ENCODE measurements at places on chromosomes 3 and 15.

DNA sequence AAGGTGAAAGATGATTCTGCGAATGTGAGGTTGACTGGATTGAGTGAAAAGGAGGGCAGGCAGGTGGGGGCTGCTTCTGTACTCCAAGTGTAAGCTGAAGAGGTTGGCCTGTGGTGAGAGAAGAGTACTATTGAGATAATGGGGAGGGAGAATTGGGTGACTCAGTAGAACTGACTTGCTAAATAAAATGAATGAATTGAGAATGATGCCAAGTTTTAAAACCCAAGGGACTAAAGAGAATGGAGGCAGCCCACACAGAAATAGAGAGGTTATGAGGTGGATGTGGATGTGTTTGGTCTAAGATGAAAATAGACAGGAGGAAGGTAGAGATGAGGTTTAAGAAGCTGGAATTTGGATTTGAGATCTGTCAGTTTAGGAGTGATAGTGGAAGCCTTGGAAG is 5.9 kb downstream of the MME start:
- no peak for DNase-seq

DNA sequence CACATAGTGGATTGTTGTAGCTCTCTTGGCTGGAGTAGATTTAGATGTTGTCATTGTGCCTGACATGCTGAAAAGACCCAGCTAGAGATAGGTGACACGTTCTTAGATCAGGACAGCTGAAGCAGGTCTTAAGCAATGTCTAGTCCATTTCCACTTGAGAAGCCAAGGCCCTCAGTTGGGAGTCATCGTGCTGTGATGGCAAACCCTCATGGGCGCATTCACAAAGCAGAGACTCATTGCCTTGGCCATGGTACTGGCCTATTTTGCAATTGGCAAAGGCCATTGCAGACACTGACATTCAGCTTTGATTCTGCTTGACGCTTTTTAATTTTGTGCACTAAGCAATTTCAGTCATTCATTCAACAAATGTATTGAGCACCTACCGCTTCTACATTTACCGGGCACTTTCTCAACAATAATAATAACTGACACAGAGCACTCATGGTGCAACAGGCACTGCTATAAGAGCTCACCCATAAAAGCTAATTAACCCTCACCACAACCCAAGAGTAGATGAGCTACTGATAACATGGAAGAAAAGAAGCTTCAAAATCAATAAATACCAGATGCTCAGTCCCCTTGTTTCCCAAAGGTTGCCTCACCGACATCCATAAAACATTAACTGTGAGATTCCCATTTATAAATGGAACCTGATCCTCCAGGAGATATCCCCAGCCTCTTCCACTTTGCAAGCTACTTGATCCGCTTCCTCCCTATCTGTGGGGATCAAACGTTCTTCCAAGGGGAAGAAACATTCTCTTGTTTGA is 200.1 kb downstream of the TLE3 start:
- no peak for DNase-seq

- no peak for DNase-seq
Observed at GRCh38 chr15:58077427-58077826, 11.9 kb upstream of the ALDH1A2 start.

- DNase-seq = no peak
Observed at GRCh38 chr15:101320501-101321052, 25.5 kb upstream of the SNRPA1 start.

GRCh38 chr3:14203521-14204079 is 25.0 kb downstream of the LSM3 start:
- DNase-seq = peak; percentile 67

- DNase-seq = peak; percentile 34
Observed at GRCh38 chr3:72797773-72798543, 50.3 kb downstream of the SHQ1 start.

DNA sequence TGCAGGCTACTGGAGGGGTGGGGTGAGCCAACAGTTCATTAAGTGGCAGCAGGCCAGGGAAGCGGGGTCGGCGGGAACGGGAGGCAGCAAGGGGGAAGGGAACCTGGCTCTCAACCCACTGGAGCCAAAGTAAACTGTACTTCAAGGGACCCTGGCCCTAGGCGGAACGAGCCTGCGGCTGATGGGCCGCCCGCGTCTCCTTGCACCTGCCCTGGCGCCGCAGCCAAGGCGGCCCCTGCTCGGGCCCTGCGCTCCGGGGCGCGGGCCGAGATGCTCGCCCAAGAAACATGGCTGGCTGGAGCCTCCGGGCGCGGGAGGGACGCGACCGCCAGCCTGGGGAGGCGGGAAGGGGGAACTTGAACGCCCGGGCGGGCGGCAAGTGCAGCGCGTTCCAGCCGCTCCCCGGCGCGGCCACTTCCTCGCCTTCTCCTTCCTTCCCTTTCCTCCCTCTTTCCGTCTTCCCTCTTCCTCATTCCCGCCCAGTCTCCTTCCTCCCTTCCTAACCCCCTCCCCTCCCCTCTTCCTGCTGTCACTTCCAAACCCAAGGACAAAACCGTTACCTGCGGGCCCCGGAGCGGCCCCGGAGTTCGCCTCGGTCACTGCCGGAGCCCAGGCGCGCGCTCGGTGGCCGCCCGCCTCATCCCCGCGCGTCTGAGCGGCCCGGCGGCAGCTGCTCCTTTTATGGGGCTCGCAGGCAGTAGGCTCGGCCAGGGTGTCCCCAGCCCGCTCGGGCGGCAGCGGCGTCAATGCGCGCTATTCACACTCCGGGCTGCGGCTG is 489.7 kb downstream of the MAGI1 start:
- DNase-seq = no peak

GRCh38 chr15:73388256-73388781 is 19.6 kb upstream of the HCN4 start:
- DNase-seq = no peak

- DNase-seq = no peak
Observed at GRCh38 chr15:91214675-91215590, 114.9 kb downstream of the SV2B start.

DNA sequence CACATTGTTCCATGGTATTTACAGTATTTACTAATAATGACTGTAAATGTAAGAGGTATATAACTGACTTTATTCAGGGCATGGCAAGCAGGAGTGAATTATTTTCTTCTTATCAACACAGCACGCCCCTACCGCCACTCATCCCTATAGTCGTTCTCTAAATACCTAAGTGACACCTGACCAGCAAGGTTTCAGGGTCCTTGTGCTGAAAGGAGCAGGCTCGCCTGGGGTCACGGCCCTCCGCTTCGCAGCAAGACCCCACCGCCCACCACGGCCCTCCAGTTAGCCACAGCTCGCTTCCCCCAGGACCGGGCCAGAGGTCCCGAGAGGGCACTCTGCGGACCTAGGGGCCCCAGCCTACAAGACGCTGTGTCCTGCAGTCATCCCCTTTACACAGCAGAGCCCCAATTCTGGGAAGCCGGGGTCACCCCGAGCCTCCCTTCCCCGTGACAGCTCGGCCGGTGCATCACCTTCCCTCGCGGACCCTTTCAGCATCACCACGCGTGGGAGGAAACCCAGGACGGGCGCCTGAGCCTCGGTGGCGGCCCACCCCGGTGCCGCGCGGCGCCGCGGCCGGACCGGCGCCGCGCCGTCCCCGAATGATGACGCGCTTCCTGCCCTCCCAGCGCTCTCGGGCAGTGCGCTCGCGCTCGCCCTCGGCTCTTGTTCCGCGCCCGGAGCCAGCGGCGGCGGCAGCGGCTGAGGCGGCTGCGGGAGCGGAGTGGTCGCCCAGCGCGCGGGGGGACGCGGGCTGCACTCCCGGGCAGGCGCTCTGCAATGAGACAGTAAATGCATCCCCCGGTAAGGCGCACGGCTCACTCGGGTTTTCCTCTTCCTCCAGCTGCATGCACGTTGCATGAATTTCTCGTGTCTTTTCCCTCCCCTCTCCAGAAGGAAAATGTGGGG is 225.1 kb upstream of the C2CD4B start:
- peak; percentile 18 for DNase-seq

DNA sequence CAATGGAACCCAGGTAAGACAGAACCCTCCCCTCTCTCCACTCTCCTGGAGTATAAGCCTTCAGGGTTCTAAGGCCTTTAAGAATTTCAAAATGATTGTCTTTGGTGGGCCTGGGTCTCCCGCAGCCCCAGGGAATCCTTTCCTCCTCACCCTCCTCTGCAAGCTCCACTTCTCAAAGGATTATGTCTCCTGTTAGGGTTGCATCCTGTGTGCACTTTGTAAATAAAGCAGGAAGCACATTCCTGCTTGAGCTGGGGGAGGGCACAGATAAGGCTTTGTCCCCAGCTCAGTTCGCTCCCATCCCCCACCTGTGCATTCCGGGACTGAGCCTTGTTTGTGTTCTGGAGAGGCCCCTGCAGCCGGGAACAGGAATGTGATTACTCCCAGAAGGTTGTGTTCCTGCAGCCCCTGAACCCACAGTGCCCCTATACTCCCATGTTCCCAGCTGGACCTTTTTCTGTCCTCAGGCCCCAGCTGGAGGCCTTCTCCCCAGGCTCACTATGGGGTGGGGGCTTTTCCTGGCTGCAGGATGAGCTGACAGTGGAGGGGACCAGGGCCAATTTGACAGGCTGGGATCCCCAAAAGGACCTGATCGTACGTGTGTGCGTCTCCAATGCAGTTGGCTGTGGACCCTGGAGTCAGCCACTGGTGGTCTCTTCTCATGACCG is 9.5 kb downstream of the TYRO3 start:
- DNase-seq = no peak

DNA sequence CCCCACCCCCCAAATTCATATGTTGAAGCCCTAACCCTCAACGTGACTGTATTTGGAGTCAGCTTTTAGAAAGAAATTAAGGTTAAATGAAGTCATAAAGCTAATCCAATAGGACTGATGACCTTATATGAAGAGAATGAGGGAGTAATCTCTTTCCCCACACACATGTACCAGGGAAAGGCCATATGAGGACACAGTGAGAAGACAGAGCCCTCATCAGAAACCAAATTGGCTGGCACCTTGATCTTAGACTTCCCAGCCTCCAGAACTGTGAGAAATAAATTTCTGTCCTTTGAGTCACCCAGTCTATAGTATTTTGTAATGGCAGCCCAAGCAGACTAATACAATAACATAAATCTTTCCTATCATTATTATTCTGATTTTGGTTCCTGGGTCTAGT is 194.7 kb upstream of the NANOGP8 start:
- no peak for DNase-seq

GRCh38 chr3:161420746-161421145 is 49.4 kb upstream of the SPTSSB start:
- DNase-seq = no peak

DNA sequence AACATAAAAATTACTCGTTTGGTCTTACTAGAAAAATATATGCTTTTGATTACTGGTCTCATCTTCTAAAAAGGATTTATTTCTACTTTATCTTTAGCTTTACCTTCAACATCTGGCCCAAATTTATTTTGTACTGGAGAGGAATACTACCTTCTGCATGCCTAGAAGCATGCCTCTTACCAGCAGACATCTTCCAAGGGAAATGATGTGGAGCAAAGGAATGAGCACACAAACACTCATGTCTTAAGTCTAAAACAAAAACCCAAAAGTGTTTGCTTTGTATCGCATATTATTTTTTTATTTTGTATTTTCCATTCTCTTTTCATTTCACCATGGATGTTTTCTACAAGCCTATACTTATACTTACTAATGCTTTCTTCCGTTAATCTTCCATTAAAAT is 304.6 kb upstream of the KCNMB2 start:
- DNase-seq = no peak

DNA sequence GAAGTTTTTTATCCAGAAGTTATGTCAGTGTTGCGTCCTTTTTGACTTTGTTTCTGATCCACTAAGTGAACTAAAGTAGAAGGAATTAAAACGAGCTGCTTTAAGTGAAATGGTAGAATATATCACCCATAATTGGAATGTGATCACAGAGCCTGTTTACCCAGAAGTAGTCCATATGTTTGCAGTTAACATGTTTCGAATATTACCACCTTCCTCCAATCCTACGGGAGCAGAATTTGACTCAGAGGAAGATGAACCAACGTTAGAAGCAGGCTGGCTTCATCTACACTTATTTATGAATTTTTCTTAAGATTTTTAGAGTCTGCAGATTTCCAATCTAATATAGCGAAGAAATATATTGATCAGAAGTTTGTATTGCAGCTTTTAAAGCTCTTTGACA is 57.6 kb downstream of the DNAH1 start:
- no peak for DNase-seq

DNA sequence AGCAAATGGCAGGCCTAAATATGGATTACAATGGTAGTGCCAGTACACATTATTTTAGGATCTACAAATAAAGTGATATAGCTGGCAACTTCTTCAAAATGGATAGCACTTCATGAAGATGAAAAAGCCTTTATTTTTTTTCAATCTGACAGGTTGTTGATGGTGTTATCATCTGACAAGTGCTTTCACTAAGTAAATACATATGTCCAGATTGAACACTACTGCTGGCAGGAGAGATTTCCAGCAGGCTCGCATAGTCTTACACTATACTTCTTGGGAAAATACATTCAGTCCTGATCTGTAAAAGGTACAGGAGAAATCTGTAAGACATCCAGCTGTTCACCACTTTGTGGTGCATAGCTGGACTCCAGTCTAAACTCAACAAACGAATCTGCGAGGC is 50.9 kb upstream of the ALCAM start:
- no peak for DNase-seq

GRCh38 chr15:56792211-56792610 is 58.9 kb upstream of the ZNF280D start:
- DNase-seq = no peak

DNA sequence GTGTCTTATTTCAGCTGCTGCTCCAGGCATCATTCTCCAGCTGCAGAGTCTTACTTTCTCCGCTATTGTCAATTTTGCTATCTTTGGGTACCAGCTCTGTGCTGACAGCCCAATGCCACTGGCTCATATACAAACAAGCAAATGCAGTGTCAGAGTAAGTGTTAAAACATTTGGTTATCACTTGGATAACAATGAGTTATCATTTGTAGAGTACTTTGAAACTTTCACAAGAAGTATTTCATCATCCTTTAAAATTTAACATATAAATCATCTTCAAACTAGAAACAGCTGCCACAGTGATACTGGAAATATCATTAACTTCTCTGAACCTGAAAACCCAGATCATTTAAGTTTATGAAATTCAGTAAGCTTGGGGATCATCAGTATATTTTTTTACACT is 13.8 kb downstream of the TSPAN3 start:
- no peak for DNase-seq

GRCh38 chr3:52385157-52385556 is 59.7 kb downstream of the SEMA3G start:
- DNase-seq = no peak

Data from hematopoietic multipotent progenitor cell treated with erythropoietin and hydrocortisone succinate and interleukin-3 and kit ligand, for 17 days (in vitro differentiated cells).